Mammary epithelial cell (primary cell): ENCODE measurements at places on chromosomes 11 and 22. TPM values are rescaled to one million over a fixed set of nuclear protein-coding genes. Genes with fewer than 3 reads are reported as not detected.
A peak's percentile ranks its signal among the peaks of the same experiment; 100 is the strongest.

DNA sequence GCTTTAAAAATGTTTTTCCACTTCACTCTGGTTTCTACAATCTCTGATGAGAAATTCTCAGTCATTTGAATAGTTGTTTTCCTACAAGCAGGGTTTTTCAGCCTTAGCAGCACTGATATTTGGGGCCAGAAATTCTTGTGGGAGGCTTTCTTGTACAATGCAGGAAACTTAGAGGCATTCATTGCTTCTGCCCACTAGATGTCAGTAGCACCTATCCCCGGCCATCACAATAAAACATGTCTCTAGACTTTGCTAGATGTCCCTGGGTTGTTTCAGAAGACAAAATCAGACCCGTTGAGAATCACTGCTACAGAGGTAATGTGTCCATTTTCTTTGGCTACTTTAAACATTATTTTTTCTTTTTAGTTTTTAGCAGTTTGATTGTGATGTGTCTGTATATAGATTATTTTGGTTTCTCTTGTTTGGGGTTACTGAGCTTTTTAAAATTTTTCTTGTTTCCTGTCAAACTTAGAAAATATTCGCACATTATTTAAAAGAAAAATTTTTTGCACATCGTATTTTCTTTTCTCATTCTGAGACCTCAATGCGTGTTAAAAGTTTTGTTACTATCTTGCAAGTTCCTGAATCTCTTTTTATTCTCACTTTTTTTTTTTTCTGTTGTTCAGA is 60.8 kb upstream of the CCDC179 start:
- peak; percentile 24 for DNase-seq

Gene OR5AN1
- not detected in 2 replicates for total RNA-seq

GRCh38 chr11:131767421-131767820 is 397.0 kb downstream of the NTM start:
- DNase-seq = no peak

Gene CSF2RB
- total RNA-seq = not detected in 2 replicates

DNA sequence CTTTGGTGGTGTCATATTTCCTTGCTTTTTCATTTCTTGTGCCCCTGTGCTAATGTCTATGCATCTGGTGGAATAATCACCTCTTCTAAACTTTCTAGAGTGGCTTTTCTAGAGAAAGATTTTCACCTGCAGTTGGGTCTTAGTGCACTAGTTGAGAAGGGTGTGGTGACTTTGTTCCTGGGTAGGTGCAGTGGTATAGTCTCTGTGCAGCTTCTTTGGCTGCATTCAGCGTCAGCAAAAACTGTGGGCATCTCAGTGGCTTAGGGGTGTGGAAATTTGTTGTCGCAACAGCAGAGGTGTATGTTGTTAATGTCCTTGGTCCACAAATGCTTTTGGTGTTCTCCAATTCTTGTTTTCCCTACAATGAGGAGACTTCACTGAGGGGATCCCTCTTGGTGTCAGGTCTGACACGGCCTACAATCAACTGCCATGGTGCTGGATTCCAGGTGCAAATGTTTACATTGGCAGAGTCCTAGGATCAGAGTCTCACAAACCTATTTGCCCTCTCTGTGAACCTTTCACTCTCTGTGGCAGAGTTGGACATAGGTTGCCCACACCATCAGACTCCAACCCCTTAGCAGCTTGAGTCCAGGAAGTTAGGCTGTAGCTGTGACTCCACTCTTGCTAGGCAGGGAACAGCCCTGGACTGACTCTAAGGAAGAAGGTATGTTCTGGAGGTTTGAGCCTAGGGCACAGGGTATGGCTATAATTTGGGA is 48.8 kb downstream of the GDPD4 start:
- peak; percentile 5 for DNase-seq
